ENCODE measurements at places on chromosomes 6 and 20.
A peak's percentile ranks its signal among the peaks of the same experiment; 100 is the strongest.

DNA sequence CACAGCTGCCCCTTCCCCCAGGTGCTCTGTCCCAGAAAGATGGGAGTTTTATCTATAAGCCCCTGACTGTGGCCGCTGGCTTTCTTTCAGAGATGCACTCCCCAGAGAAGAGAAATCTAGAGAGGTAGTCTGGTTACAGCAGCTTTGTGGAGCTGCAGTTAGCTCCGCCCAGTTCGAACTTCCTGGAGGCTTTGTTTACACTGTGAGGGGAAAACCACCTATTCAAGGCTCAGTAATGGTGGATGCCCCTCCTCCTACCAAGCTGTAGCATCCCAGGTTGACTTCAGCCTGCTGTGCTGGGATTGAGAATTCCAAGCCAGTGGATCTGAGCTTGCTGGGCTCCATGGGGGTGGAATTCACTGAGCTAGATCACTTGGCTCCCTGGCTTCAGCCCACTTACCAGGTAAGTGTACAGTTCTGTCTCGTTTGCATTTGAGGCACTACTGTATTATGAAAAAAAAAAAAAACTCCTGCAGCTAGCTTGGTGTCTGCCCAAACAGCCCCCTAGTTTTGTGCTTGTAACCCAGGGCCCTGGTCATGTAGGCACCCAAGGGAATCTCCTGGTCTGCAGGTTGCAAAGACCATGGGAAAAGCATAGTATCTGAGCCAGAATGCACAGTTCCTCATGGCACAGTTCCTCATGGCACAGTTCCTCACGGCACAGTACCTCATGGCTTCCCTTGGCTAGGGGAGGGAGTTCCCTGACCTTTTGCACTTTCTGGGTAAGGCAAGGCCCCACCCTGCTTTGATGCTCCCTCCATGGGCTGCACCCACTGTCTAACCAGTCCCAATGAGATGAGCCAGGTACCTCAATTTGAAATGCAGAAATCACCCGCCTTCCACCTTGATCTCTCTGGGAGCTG, 275.0 kb downstream of the CENPW start:
- DNase-seq, result no peak

GRCh38 chr6:47066418-47066817, 24.3 kb upstream of the ADGRF1 start:
- DNase-seq, result no peak

DNA sequence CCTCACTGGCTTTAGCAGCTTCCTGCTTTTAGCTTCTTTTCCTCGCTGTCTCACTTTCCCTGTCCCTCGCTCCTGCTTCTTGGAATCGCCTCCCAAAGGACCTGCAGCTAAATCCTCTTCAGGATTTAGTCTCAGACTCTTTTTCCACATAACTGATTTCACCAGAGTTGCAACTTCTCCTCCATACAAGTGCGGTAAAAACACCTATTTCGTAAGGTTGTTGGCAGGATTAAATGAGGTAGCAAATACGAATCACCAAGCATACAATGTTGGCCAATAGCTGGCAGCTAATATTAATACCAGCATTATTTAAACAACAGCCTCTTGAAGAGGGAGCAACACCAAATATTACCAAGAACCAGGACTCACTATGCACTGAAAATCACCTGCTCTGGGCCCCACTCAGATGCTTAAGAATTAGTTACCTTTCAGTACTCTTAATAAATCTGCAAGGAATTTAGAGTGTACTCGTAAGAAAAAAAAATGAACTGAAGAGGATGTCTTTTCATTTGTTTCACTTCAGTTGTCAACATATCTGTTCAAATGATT, 123.0 kb downstream of the DTNBP1 start:
- DNase-seq, result no peak

GRCh38 chr6:1188199-1188598, 123.7 kb upstream of the FOXQ1 start:
- DNase-seq, result no peak

DNA sequence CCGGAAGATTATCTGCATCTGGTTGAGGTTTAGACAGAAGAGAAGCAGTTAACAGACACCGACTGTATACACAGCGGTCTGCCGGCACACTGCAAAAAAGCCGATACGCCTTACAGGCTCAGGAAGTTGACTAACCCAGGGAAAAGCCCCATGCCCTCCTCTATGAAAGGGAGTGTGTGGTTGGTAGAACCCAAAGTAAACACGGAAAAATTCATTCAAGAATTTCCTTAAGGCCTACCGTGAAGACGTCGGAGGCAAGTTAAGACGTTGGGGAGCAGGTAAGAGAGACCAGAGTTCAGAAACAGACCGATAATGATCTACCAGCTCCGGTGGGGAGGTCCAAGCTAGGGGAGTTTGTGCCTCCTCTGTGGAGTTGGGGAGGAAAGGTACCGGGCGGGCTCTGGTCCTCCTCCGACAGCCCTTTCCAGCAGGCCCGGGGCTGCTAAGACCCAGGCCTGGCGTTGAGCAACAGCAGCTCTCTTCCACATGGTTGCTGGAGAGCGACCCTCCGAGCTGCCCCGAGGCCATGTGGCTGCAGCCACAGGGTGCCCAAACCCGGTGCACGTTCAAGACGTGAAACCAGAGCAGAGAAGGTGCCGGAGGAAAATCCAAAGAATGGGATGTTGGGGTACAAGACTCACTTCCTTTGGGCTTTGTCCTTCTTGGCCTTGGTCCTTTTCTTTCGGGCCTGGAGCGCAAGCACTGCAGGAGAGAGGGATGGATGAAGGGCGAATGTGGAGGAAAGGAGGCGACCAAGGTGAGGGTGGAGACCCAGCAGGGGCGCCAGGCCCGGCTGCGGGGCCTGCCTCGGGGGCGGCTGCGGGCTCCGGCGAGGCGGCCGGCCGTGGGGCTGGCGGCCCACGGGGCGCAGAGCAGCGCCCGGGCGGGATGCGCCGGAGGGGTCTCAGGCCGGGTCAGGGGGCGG, 809 bp downstream of the SRPK1 start:
- peak; percentile 65 for DNase-seq

DNA sequence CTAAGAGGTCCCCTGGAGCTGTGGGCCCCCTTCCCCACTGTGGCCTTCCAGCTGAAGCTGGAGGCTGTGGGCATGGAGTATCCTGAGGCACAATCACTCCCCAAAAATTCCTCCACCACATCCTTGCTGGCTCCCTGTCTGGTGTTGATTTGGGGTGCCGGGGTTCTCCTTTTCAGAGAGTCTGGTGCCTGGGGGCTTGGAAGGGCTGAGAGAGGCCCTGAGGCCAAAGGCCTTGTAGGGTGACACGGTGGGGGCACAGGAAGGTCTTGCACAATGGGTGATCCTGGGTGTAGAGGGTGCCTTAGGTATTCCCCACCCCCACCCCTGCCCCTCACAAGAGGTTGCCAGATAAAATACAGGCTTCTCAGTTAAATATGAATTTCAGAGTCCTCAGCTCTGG, 33.2 kb upstream of the VEGFA start:
- DNase-seq, result no peak
